Inflammatory macrophage (primary cell): ENCODE measurements at places on chromosomes 5 and 9.

GRCh38 chr5:113548396-113548795 is 34.9 kb downstream of the YTHDC2 start:
- DNase-seq = no peak

DNA sequence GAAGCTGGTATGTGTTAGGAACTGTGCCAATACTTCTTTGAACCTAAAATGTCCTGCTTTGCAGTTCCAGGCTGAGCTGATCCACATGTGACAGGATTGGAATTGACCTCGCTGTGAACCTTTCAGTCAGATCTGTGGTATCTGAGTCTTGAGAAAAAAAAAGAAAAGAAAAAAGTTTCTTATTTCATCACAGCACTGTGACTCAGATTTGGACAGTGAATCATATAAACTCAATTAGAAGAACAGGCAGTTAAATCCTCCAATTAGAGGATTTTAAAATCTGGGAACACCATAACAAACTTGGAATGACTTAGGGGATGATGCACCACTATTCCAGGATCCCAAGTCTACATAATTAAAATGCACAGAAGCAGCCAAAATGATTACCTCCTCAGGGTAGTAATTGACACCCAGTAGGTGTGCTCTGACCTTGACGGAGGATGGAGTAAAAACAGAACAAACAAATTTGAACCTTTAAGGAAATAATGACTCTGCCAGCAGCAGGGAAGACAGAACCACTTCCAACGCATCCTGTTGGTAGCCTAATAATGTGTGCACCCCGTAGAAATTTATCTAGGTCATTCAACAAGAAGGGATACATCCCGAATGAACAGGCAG is 57.8 kb upstream of the RAI14 start:
- DNase-seq = peak; percentile 29

DNA sequence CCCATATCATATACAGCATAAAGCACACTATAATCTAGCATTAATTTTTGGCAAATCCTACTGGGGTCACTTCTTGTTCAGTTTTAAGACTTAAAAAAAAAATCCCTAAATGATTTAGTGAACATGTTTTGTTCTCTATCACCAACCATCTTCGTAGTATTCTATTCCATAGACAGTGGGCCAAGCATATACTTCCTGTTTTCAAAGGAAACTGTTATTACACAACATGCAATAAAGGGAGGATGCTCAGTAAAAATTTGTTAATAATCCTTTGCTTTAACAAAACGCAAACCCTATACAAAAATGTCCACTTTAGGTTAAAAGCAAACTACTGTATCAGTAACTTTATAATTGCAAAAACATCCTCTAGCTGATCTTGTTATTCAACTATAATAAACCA is 13.0 kb downstream of the CCNH start:
- DNase-seq = peak; percentile 80

GRCh38 chr5:89707891-89708290 is 701.7 kb downstream of the CETN3 start:
- peak; percentile 43 for DNase-seq

GRCh38 chr9:117665601-117666385 is 38.4 kb upstream of the TLR4 start:
- no peak for DNase-seq

- DNase-seq = no peak
These were observed 475 bp downstream of the DDX31 start for GRCh38 chr9:132669319-132669697.

DNA sequence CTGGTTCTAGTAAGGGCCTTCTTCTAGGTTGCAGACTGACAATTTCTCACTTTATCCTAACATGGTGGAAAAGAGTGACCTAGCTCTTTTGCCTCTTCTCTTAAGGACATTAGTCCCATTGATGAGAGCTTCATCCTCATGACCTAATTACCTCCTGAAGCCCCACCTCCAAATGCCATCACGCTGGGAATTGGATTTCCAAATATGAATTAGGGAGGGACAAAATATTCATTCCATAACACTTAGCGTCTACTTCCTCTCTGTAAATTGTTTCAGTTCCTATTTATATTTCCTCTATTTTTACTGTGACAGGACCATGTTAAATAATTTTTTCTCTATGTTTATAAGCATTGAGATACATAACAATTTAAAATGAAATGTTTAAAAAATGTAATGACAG is 408.8 kb downstream of the CDH10 start:
- peak; percentile 73 for DNase-seq

DNA sequence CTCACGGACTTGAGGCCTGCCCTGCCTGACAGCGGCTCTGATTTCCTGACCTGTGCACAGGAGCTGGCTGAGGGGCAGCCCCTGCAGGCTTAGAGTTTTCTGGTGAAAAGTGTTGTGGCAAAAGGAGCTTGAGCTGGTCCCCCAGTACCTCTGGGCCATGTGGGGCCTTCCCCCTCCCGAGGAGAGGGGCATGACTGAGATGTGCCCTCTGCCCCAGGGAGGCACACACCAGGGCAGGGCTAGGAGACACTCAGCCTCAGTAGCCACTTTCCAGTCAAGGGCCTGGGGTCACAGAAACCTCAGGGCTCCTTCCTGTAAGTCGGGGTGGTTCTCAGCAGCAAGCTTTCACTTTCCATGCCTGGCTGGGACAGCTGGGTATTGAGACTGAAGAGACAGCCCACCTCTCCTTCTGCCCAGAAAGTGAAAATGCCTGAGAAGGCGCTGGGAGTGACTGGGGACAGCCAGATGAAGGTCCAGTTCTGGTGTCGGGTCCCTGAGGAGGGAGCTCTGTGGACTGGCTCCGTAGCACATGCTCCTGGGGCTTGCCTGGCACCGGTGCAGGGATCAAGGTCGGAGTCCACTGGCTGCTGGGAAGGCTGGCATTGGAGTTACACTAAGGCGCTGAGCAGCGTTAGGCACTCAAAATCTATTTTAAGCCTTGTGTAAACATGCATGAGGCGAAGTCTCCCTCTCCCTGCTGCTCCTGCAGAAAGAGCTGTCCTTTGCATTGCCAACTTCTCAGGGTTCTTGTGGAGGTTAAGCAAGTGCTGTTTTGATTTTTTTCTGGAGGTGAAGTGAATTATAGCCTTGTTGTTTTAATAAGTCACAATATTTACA is 394.9 kb downstream of the GADD45G start:
- DNase-seq = peak; percentile 36

- DNase-seq = no peak
These were observed 412.0 kb downstream of the ACTL7B start for GRCh38 chr9:108443741-108444140.

DNA sequence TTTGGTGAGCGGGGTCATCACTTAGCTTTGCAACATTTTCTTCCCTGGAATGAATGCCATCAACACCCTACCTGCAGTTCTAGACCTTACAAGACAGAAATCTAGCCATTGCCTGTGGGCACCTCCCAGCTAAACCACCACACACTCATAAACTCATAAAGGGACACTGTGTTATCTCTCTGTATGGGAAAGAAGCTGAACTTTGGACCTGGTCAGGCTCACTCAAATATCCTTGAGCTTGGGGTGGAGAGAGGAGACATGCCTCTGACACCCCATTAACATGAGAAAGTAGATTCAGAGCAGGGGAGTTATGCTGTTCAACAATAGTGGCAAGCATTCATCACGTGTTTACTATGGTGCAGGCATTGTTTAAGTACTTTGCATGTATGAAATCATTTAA is 205.6 kb downstream of the ZNF462 start:
- DNase-seq = no peak

DNA sequence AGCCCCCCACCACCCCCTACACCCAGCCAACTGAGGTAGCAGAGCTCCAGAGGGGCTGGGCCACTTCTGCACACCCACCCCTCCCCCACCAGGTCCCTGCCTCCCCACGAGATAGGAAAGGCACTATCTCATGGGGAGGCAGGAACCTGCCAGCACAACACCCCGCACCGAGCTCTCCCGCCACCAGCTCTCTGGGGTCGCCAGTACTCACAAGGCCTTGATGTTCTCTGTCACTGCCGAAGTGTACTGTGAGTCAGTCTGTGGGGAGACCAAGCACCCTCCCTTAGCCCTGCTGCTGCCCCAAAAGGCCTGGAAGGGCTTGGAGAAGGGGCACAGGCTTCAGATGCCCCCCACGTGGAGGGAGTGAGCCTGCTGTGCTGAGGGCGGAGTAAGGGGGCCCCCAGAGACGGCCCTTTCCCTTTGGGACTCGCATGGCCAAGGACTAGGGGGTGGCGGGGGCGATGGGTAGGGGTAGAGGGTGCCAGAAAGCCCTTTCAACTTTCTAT is 5.9 kb downstream of the MGAT4B start:
- DNase-seq = no peak

- no peak for DNase-seq
These were observed 147.3 kb downstream of the TTLL11 start for GRCh38 chr9:121945849-121946248.

DNA sequence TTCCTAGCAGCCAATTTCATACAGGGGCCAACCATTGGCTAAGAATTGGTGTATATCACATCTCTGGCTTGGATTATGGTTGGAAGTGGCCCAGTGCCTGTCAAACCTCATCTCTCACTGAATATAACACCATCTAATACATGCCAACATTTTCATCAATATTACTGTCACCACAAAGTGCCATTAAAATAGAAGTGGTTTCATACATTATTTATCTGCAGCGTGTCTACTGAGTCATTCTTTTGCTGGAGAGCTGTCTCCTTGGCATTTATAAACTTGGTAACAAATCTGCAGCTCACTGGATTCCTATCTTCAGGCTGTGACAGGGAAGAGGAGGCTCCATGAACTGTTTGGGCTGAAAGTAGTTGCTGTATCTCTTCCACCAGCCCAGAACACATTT is 70.9 kb downstream of the PTTG1 start:
- no peak for DNase-seq

DNA sequence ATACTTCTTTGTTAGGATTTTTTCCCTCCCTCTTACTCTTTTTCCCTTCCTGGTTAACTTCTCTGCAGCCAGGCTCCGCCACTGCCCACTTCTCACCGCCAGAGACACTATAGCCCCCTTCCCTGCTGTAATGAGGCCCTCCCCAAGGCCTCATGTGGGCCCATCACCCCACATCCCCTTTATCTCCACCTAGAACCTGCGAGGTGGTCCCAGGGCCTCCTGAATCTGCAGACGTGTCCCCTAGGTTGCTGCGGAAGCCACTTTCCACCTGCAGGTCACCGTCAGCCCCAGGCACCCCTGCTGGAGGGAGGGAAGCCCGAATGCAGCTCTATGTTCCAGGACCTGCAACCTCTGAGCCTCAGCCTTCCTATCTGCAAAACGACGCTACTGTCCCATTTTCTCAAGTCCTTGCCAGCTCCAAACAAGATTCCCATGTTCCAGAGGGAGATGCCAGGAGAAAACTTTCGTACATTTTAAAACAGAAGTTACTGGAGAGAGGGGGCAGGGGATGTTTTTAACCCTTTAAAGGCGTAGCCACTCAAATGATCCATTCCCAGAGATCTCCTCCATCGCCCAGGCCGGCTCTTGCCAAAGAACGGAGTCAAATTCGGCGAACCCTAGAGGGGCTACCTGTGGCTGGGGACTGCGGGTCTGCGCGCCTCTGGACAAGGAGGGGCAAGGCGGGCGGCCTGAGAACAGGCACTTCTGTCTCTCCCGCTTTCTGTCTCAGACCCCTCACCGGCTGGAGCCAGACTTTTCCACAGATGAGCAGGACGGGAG is 929 bp downstream of the SH3PXD2B start:
- DNase-seq = no peak
